ENCODE measurements at places on chromosomes 3 and 15.
A peak's percentile ranks its signal among the peaks of the same experiment; 100 is the strongest.

DNA sequence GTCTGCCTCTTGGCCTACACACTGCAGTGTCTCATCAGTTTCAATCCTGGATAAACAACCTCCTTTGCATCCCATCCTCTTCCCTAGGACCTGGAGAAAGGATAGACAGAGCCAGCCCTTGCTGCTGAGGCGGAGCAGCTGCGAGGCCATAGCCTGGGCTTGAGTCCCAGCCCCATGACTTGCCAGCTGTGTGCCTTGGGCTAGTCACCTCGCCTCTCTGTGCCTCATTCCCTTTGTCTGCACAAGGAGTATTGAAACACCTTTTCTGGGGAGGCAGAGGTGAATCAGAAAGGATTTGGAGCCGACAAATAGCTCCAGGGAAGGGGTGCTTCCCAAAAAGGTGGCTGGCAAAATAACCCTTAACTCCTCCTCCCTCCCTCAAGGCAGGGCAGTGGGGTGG, 65.0 kb upstream of the SLC6A1 start:
- no peak for DNase-seq

DNA sequence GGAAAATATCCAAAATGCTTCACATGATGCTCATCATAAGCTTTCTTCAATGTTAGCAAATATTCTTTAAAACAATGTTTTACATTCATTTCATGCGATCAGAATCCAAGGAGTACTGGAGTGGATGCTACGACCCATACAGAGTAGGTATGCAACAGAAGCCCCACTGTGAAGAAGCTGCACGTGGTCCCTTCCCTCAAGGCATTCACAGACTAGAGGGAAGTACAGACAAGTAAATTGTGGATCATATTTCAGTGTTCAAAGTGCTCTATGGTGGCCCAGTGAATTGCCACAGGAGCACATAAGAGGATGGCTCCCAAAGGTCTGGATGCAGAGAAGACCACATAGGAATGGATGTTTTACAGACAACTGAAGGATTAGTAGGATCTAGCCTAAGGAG, 789.9 kb downstream of the IGSF11 start:
- DNase-seq, result no peak

DNA sequence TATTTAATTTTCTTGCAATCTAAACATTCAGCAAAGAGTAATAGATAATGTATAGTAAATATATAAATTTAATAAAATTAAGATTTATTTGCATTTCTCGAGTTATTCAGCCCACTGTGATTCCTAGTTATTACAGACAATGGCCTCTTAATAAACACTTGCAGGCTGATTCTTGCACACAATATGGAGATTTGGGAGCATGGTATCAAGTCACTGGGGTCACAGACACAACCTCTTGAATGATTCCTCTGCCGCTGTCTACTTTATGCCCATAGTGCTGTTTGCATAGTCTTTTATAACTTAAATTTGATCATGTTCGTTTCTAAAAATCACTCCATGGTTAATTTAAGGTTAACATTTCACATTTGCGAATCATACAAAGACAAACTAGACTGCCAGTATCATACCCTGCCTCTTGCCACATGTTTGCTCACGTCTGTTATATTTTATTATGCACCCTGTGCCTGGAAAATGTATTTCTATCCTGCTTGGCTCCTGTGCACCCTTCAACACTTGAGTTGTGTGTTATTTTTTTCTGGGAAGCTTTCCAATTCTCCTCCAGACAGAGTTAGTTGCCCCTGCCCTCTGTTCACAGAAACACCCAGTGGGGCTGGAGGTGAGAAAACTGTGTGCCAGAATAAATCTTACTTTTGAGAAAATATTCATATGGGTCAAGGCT, 206.3 kb upstream of the ROBO1 start:
- DNase-seq, result no peak

GRCh38 chr15:92733934-92734521, 78.5 kb upstream of the FAM174B start:
- no peak for DNase-seq

DNA sequence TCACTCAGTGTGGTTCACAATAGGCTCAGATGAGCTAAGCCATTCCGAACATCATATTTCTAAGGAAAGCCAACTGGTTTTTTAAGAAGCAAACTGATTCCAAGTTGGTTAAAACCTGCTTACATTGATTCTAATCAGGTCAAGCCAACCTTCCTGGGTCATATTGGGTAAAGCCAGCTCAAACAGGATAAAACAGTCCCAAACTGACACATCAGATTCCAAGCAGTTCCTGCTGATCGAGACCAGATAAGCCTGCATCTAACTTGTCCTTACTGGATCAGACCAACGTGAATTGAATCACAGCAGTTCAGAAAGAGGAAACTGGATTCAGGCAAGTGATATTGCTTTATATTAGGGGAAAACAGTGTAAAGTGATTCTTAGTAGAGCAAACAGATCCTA, 18.6 kb upstream of the THSD4 start:
- no peak for DNase-seq

DNA sequence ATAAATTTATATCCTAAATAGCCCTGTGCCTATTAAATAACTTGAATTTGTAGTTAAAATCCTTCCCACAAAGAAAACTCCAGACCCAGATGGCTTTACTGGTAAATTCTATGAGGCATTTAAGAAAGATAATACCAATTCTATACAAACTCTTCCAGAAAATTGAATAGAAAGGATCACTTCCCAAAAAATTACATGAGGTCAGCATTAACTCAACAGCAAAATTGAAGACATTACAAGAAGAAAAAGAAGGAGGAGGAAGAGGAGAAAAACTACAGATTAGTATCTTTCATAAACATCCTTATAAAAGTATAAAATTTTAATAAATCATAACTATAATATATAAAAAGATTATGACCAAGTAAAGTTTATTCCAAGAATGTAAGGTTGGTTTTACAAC, 29.4 kb upstream of the SLC6A11 start:
- no peak for DNase-seq

DNA sequence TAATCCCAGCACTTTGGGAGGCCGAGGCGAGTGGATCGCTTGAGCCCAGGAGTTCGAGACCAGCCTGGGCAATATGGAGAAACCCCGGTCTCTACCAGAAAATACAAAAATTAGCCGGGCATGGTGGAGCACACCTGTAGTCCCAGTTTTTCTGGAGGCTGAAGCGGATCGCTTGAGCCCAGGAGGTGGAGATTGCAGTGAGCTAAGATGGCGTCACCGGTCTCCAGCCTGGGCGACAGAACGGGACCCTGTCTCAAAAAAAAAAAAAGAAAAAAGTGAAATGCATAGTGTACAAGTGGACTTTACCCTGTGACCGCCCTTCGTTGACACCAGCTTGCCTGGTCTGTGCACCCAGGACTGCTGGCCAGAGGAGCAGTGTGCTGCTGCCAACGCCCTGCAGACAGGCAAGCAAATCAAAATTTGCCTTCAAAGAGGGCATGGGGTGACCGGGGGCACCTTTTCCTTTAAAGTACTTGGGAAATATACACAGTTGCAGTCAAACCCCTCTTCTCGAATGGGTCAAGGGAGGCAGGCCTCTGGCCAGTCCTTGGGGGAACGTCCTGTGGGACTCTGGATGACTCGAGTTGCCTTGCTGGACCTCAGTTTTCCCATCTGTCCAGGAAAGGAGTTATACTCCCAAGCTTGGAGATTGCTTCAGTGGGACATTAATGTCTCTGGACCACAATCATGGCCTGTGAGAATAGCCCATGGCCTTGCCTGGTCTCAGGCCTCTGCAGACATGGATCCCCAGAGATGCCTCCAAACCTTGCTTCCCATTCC, 1.0 kb downstream of the XYLB start:
- peak; percentile 57 for DNase-seq

GRCh38 chr3:147356145-147356908, 50.0 kb downstream of the ZIC4 start:
- DNase-seq, result no peak

DNA sequence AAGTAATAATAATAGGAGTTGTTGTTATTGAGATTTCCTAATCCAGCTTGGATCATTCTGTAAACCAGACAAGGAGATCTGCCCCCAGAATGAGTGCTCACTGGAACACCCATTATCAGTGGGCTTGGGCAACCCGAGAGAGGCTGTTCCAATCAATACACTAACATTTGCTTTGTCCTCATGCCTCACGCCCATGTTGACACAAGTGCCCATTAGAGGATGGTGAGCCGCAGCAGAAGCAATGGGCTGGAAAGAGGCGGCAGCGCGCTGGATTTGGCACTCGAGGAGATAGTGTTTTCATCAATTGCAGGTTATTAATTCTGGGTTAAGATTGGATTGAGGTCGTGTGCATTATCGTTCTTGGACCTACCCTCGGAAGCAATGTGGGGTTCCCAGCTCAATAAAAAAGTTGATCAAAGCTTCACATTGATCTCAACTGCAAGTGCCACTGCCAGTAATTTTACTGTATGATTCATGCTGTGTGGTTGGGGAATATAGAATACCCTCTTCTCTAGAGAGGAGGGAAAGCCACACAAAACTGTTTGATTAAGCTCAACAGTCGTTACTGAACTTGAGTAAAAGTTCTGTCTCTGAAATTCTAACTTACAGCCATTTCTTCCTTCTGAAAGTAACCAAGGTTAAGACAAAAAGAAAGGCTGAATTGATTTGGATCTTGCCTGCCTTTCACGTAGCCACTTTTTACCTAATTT, 15.7 kb downstream of the LYZL4 start:
- DNase-seq, result no peak

DNA sequence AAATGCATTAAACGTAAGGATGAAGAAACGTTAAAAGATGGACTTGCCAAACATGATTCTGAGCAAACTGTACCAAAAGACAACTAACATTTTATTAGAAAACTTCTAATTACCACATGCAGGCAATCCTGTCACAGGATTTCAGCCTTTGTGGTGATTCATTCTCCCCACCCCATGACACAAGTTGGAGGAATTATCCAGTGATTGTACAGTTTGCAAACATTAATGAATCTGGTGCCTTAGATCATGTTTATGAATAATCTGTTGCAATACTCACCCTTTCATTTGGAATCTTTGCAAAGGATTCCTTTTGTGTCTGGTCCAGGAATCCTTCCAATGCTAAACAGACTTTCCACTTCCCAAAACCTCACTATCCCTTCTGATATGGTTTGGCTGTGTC, 23.3 kb upstream of the ERC2 start:
- DNase-seq, result no peak

DNA sequence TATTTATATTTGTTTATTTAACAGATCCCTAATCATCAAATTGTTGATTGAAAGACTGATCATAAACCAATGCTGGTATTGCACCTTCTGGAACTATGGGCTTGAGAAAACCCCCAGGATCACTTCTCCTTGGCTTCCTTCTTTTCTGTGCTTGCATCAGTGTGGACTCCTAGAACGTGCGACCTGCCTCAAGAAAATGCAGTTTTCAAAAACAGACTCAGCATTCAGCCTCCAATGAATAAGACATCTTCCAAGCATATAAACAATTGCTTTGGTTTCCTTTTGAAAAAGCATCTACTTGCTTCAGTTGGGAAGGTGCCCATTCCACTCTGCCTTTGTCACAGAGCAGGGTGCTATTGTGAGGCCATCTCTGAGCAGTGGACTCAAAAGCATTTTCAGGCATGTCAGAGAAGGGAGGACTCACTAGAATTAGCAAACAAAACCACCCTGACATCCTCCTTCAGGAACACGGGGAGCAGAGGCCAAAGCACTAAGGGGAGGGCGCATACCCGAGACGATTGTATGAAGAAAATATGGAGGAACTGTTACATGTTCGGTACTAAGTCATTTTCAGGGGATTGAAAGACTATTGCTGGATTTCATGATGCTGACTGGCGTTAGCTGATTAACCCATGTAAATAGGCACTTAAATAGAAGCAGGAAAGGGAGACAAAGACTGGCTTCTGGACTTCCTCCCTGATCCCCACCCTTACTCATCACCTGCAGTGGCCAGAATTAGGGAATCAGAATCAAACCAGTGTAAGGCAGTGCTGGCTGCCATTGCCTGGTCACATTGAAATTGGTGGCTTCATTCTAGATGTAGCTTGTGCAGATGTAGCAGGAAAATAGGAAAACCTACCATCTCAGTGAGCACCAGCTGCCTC, 14.7 kb downstream of the THBS1 start:
- no peak for DNase-seq

- no peak for DNase-seq
Observed at GRCh38 chr3:120399372-120399771, 50.2 kb upstream of the LRRC58 start.

- DNase-seq, result no peak
Observed at GRCh38 chr3:174957081-174957480, 97.9 kb downstream of the NAALADL2 start.

- DNase-seq, result no peak
Observed at GRCh38 chr3:134562055-134562454, 76.2 kb downstream of the CEP63 start.

DNA sequence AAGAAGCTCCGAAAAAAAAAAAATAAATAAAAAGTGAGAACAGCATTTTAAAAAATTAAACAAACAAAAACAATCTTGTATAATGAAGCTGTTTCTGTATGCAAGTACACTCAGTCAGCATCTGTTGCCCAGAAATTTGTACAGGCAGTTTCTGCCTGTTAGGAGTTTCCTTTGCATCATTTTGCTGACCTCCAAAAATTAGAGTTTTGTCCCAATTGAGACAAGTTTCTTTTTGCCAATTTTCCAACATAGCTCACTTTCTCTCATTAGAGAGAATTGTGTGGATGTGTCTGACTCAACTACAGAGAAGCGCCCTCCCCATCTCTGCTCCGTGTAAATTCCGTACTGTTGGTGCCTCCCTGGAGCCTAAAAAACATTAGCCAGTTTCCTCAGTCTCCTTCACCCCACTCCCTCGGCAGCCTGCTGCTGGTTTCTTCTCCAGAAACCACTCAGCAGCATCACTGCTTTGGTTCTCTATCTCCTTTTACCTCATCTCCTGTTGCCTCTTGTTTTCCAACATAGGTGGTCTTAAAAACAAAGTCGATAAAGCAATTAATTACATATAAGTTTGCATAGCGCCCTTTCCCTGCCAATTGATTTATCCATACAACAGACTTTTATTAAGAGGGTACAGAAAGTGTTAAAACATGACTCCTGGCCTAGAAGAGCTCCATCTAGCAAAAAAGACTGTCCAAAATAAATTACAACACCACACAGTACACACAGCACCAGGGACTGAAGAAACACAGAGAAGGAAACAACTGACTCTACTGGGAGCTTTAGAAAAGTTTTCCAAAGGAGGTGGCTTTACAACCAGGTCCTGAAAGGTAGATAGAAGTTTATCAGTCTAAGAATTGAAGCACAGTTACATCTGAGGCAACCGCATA, 286.7 kb downstream of the SHOX2 start:
- no peak for DNase-seq

GRCh38 chr3:177069514-177070329, 127.6 kb downstream of the TBL1XR1 start:
- no peak for DNase-seq

GRCh38 chr3:57797701-57798487, 41.8 kb downstream of the SLMAP start:
- no peak for DNase-seq

- DNase-seq, result no peak
Observed at GRCh38 chr3:5563537-5564277, 376.2 kb downstream of the EDEM1 start.

Data from mucosa of descending colon (tissue), 3 donors.